Activated effector memory CD4-positive, alpha-beta T cell treated with anti-CD3 and anti-CD28 coated beads, Interleukin-2, amount 50 U/mL, for 16 hours (primary cell): ENCODE measurements at places on chromosomes 16 and 17.

DNA sequence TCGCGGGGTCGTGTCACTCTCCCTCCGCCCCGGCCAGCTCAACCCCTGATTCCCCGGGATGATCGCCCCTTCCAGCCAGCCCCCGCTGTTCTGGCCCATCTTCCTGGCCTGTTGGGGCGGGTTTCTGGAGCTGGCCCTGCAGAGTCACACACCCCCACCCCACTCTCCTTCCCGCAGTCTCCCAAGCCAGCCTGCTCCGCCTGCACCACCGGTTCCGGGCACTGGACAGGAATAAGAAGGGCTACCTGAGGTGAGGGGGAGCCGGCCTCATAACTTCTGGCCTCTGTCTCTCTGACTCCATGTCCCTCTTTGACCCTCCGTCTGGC lies 621 bp downstream of the CHP2 start:
- DNase-seq = no peak

DNA sequence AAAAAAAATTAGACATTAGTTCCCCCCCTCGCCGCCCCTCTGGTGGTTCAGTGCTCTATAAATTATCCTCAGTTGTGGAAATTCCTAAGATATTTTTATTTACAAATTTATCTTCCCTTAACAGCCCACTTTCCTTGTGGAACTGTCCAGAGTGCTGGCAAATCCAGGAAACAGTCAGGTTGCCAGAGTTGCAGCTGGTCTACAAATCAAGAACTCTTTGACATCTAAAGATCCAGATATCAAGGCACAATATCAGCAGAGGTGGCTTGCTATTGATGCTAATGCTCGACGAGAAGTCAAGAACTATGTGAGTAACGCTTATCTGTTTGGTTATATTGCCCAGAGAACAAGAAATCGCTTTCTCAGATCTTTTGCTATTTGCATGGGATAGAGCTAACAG lies 2.9 kb downstream of the KPNB1 start:
- no peak for DNase-seq

GRCh38 chr16:82137822-82138167 lies 32.2 kb downstream of the MPHOSPH6 start:
- DNase-seq = no peak

DNA sequence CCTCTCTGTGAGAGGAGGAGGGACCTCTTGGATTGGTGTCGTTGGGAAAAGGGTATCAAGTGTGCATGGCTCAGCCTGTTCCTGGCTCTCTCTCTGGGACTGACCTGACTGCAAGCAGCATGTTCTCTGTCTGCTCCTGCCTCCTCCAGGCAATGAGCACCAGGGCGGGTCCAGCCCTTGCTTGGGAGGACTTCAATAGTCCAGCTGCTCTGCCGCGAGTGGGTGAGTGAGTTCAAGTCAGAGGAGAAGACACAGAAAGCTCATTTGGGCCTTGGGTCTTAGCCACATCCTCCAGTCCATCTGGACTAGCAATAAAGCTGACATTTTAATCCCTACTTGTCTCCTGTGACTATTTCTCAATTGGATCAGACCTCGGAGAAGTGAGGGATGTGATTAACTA lies 25.2 kb upstream of the TNS4 start:
- DNase-seq = peak; percentile 33

- no peak for DNase-seq
These were observed 236.1 kb downstream of the CPPED1 start for GRCh38 chr16:12567602-12568001.

- no peak for DNase-seq
These were observed 15.9 kb downstream of the FAM83G start for GRCh38 chr17:18988546-18989173.

GRCh38 chr17:74196541-74197317 lies 6.7 kb upstream of the RPL38 start:
- DNase-seq = no peak

GRCh38 chr16:12500771-12501170 lies 302.9 kb downstream of the CPPED1 start:
- no peak for DNase-seq

GRCh38 chr17:60256174-60256573 lies 106.4 kb downstream of the CA4 start:
- DNase-seq = no peak

DNA sequence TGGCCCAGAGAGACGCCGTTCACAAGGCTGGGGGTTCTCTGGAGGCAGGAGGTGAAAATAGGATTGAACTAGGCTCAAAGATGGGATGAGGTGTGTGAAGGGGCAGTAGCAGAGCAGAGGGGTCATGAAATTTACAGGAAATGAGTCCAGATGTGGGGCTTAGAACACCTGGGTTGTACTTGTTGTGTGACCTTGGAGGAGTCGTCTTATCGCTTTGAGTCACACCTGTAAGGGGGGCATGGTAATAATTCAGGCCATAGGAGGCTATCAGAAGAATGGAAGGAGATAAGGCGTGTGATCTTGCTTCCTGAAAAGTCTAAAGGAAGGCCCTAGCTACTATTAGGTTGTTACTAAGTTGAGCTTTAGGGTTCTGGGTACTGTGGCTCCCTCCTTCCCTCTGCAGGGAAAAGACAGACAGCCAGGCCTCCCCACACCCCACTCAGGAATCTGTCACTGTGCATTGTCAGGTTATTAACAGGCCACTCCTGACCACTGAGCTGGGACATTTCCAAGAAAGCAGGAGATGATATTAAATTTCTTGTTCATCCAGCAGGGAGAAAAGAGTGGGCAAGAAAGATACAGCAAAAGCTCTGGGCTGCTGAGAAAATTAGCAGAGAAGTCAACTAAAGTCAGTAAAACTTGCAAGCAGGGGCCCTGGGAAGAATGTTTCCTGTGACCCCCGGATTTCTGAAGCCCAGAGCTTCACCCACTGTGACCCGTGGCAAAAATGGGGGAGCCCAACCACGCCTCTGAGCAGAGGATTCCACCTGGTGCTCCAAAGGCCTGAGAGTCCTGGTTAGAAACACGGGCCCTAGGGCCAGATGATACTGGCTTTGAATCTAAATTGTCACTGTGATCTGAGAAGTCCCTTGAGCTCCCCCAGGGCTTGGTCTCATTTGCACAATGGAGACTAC lies 6.0 kb upstream of the CDC42EP4 start:
- DNase-seq = no peak

- no peak for DNase-seq
These were observed 8.6 kb upstream of the ENPP7 start for GRCh38 chr17:79721993-79722671.

- DNase-seq = no peak
These were observed 5.7 kb upstream of the LPO start for GRCh38 chr17:58232707-58233156.

DNA sequence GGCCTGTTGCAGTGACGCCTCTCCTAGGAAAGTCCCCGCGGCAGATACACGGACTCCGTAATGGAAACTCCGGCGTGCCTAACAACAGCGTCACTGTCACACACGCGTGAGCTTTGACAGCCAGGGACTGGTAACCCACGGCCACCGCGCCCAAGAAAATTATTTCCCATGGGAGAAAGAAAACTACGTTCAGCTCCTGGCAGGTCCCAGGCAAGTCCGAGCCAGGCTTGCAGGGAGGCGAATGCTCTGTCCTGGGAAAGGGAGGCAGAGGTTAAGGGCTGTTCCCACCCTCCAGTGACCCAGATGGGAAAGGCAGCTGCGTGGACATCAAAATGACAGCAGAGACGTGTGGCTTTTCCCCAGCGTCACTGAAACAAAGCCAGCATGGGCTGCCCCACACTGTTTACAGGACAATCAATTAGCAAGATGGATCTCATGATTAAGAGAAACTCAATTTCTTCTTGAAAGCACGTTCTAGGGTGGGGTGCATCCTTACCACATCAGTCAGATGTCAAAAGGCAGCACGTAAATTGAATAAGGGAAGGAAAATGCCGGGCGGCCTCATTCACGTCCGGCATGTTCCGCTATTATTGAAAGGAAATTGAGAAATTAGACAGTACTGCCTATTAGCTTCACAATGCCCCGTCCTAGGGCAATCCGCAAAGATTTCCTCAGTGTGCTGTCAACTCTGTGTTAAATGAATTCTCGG lies 82.5 kb downstream of the NXN start:
- DNase-seq = no peak

- no peak for DNase-seq
These were observed 14.1 kb downstream of the ZFP90 start for GRCh38 chr16:68553186-68553585.

GRCh38 chr16:57134982-57135381 lies 42.6 kb downstream of the CPNE2 start:
- peak; percentile 75 for DNase-seq

GRCh38 chr16:60463986-60464385 lies 1572.3 kb downstream of the CDH8 start:
- DNase-seq = no peak

- no peak for DNase-seq
These were observed 22.4 kb downstream of the KDM8 start for GRCh38 chr16:27225536-27226360.

DNA sequence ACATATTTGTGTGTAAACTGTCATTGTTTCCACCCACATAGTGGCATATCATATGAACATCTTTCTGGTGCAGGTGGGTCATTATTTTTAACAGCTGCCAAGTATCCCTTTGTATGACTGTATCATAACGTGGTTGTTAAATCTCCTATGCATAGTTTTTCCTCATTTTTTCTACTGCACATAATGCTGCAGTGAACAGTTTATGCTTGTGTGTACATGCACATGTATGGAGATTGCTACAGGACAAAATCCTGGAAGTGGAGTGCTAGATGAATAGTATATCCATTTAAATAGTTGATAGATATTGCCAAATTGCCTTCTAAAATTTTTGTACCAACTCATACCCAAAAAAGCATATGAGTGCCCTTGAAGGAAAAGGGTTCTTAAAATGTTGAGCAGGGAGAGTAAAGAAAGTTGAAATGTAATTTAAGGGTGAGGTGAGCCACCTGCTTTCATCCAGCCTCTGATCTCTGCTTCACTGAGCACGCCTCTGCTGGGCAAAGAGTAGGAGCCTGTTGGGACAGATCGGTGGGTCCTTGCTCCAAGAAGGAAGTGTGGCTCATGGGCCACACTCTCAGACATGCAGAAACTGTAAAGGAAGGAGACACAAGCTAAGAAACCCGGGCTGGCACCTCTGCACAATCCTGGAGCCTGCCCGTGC lies 55.3 kb downstream of the HLF start:
- DNase-seq = no peak

DNA sequence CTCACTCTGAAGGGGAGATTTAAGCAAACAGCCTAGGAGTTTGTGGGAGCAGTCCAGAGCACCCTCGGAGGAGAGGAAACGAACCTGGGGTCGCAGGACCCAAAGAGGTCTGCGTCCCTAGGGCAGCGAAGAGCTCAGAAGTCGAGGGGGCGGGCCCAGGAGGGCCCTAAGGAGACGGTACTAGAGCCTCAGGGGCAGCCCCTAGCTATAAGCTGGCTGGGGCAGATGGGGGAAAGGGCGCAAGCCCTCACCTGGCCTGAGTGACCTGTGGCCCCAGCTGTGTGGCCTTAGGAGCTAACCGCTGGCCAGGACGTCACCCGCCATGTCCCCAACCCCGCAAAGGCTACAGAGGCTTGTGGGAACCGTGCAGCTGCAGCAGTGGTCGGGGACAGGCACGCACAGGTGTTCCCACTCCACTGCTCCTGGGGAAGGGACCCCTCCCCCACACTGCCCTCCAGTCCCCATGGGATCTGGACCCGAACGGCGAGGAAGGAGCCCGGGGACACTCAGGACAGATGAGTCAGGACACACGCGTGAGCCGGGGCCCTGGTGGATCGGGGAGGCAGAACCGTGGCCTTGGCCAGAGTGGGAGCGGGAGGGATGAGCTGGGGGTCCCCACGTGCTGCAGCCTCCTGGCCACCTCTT lies 2.0 kb upstream of the CTRB2 start:
- DNase-seq = no peak

DNA sequence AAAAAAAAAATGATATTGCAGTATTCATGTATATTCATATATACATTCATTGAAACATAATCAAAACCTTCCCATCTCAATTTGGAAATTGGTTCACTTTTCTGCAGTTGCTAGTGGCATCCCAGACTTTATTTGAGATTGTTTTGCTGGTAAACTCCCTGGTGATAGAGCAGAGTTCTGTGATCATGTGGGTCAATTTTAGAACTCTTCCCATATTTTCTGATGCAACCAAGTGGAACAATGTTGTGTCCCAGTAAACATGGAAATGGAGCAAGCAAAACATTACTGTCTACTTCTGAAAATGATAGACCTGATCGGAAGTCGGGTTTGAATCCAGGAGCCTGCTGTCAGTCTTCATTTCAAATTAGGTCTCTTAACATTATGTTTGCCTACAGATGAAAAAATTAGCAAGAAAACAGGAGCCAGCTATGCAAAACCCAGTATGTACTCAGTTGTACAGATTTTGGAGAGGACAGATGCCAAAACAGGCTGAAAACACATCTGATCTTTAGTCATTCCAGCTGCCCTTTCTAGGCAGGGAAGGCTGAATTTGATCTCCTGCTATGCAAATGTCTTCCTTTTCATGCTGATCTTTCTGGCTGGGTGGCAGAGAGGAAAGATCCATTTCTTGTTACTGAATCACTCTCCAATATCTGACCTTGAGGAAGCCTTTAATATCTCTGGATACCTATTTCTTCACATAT lies 786.6 kb upstream of the SOX9 start:
- no peak for DNase-seq

GRCh38 chr17:42937712-42938596 lies 26.3 kb downstream of the AARSD1 start:
- no peak for DNase-seq

DNA sequence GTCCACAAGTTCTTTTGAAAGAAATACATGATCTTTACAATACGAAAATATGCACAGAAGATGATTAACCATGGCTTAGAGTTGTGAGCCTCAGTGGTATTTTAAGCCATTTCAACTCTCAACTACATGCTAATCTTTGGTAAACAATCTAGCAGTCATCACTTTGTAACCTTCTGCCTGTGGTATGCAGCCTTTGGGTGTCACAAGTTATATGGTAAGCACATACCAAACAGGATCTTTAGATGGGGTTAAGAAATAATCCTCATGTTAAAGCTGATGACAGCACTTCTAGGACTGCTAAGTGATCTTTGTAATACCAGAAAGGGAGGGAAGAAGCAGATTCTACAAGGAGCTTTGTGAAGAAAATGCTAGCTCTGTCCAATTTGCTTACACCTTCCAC lies 74.3 kb downstream of the CA4 start:
- no peak for DNase-seq

DNA sequence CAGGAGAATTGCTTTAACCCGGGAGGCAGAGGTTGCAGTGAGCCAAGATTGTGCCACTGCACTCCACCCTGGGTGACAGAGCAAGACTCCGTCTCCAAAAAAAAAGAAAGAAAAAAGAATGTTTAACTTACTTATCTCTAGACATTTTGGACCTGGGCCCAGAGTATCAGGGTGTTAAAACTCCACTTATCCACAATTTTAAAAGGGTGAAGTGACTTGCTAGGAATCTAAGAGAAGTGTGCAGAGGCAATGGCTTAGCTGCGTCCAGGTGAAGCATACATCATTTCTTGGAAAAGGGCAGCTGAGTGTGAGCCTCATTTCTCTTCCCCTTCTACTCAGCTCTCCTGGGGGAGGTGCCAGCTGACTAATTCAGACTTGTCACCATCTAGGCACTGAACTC lies 25.1 kb downstream of the ALDH3A2 start:
- DNase-seq = no peak

GRCh38 chr17:65277576-65277975 lies 140.4 kb downstream of the RGS9 start:
- DNase-seq = no peak

GRCh38 chr16:50425648-50426047 lies 56.9 kb upstream of the BRD7 start:
- DNase-seq = no peak

- peak; percentile 74 for DNase-seq
These were observed 870 bp upstream of the ITGA3 start for GRCh38 chr17:50055055-50055425.
